Posterior vena cava (tissue), 2 donors: ENCODE measurements at places on chromosomes 12 and 14.

DNA sequence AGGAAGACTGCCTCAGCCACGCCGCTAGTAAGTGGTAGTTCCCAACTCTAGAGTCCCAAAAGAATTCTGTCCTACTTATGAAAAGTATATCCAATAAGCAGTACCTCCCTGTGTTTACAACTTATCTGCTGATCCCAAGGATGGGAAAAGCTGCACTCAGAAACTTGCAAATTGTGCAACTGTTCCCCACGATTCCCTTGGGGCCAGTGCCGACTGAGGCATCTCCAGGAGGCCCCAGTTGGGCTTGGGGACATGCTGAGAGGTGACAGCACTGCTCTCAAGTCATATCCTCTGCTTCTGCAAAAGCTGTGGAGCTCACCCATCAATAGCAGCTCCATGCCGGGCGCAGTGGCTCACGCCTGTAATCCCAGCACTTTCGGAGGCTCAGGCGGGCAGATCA lies 23.7 kb downstream of the SPRING1 start:
- DNase-seq = no peak

GRCh38 chr14:33799705-33800570 lies 150.9 kb downstream of the EGLN3 start:
- no peak for DNase-seq

DNA sequence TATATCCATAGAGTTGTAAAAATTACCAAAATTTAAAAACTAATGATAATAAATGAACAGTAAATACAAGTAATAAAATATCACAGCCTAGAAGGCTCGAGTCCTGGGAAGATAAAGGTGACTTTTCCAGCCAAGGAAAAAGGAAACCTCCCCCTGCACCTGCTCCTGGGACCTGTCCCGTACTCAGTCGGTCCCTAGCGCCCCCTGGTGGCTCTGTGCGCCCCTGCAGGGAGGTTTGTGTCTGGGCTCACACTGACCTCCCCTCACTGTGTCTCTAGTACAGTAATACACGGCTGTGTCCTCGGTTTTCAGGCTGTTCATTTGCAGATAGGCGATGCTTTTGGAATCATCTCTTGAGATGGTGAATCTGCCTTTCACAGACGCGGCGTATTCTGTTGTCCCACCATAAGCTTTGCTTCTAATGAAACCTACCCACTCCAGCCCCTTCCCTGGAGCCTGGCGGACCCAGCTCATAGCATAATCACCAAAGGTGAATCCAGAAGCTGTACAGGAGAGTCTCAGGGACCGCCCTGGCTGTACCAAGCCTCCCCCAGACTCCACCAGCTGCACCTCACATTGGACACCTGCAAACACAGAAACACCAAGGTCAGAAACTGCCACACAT lies 1030.4 kb downstream of the TMEM121 start:
- DNase-seq = no peak

- no peak for DNase-seq
Measured at GRCh38 chr12:89309440-89309802, 42.9 kb downstream of the DUSP6 start.

DNA sequence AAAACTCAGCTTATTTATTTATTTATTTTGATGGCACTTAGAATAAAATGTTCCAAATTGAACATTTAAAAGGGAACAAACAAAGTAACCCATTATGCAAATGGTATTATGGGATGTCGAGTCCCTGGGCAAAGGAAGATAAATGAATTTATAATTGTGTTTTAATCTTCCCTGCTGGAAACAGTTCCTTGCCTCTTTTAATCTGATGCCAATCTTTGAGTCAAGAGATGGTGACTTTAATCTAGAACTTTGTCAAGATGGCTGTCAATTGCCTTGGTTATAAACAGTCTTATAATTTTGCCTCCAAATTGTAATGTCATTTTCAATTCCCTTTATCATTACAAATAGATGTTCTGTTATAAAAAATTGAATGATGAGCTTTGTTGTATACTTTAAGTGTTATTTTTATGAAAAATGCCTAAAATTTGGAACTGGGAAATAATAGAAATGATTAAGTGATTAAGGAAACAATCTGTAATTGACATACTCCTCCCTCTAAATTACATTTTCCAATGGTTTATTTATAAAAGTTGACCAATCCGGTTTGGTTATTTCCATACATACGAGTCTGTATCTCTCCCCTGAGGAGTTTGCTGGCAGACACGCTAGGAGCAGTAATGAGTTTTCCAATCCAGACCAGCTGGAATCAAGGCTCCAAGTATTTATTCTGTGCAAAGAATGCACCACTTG lies 134.9 kb upstream of the FRMD6 start:
- no peak for DNase-seq
